COLO829 (cell line): ENCODE measurements at places on chromosomes 7 and 10.

GRCh38 chr7:6271694-6272440 lies 557 bp downstream of the CYTH3 start:
- DNase-seq = no peak

GRCh38 chr10:133050371-133050770 lies 37.4 kb upstream of the ADGRA1 start:
- DNase-seq = no peak

DNA sequence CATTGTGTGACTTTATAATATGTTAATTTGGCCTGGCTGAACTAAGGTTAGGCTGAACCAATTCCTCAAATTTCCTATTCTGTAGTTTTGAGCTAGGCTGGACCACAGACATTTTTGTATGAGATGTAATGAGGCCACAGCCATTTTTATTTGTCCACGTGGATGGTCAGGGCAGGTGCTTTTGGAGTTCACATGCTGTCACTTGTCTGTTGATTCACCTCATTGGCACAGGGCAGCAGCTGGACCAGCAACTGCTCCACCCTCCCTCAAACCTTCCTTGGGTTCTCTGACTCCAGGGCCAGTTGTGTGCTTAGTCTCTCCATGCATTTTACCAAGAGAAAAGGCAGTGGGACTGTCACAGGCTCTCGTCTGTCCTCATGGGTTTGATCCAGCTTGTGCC lies 76.1 kb upstream of the NPS start:
- no peak for DNase-seq

DNA sequence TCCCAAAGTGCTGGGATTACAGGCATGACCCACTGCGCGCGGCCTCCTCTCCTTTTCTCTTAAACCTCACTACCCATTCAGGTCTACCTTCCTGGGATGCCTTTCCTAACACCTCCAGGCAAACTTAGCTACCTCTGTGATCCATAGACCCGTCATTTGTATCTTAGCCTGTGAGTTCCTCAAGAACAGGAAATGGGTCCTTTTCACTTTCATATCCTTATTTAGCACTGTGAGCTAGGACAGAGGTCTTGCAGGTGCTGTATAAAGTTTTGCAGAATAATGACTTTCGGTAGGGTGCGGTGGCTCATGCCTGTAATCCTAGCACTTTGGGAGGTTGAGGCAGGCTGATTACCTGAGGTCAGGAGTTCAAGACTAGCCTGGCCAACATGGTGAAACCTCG lies 215.7 kb downstream of the RELN start:
- DNase-seq = no peak

- no peak for DNase-seq
Measured at GRCh38 chr7:20064181-20064970, 152.8 kb downstream of the MACC1 start.

- DNase-seq = no peak
Measured at GRCh38 chr7:87858417-87859100, 17.6 kb downstream of the SLC25A40 start.

DNA sequence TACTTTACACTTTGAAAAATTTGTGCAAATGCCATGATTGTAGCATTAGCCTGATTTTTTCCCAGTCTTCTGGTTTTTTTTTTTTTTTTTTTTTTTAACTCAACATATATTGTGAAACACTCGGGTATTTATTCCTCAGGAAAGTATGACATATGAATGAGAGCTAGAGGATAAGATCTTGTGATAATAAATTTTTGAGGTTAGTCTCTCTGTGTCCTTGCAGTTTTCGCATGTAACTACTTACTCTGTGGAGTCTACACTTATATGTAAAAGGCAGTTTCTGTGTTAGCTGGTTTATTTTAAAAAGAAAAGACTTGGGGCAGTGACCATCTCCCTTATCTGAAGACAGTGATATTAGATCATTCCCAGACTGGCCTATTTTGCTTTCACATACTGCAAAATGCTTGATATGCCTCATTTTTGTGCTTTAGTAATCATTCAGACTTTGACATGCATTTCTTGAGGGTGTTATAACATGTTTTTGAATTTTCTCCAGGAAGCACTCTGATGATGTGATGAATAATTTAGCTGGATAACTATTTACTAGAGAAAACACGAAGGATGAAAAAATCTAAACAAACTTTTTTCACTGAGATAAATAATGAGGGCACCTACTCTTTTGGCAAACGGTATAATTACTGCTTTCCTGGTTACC lies 371.0 kb downstream of the NRG3 start:
- no peak for DNase-seq

GRCh38 chr7:77467408-77467807 lies 51.3 kb upstream of the GSAP start:
- no peak for DNase-seq

DNA sequence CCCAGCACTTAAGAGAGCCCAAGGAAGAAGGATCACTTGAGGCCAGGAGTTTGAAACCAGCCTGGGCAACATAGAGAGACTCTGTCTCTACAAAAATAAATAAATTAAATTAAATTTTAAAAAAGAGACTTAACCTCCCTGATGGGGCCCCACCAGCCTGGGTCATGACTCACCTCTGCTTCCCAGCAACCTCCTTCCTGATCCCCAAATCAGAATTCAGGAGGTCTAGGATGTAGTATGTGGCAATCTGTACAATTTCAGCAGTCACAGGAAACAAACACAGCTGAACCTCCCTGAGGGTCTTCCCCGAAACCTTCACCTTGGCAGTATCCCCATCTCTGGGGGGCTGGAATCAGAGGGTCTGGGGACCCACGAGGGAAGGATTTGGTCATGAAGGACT lies 9.7 kb upstream of the PPP1R35 start:
- no peak for DNase-seq

DNA sequence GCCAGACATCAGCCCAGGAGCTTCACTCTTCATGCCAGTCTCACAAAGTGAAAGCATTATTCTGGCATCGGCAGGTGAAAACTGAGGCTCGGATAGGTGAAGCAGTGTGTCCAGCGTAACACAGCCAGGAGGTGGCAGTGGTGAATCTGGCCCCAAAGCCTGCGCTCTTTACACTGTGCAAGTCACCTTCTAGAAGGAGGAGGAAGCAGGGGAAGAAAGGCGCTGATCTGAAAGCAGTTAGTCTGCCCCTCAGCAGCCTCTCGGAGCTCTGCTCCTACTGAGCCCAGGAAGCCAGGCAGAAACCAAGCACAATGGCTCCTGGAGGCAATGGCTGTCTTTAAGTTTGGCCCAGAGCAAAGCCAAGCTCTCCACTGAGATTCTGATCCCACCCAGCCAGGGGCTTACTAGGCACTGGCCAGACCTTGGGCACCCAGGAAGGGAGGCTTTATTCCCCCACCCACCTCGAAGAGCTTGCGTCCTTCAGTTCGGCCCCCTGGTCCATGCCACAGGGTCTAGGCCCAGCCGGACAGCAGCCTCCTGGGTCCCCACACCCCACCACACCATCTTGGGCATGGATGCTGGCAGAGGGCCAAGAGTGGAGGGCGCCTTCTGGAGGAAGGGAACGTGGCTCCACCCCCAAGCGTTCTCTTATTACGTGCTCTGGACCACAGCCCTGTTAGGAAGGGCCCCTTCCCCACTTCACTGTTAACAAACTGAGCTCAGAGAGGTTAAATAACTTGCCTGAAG lies 104.5 kb downstream of the GRID1 start:
- DNase-seq = no peak

DNA sequence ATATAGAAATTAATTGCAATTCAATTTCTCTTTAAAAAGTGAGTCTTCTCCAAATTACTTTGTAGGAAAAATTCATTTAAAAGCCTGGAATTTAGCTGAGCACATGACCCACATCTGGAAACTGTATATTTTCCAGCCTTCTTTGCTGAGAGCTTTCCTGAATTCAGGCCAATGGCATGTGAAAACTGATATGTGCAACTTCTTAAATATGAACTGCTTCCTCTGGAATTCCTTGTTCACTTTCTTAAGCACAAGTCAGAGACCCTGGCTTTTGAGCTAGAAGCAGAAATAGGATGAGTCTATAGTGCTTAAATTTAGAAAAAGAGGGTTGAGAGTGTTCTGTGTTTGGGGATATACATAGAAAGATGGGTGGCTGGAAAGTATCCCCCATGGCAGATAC lies 365.1 kb upstream of the MTPN start:
- DNase-seq = no peak

DNA sequence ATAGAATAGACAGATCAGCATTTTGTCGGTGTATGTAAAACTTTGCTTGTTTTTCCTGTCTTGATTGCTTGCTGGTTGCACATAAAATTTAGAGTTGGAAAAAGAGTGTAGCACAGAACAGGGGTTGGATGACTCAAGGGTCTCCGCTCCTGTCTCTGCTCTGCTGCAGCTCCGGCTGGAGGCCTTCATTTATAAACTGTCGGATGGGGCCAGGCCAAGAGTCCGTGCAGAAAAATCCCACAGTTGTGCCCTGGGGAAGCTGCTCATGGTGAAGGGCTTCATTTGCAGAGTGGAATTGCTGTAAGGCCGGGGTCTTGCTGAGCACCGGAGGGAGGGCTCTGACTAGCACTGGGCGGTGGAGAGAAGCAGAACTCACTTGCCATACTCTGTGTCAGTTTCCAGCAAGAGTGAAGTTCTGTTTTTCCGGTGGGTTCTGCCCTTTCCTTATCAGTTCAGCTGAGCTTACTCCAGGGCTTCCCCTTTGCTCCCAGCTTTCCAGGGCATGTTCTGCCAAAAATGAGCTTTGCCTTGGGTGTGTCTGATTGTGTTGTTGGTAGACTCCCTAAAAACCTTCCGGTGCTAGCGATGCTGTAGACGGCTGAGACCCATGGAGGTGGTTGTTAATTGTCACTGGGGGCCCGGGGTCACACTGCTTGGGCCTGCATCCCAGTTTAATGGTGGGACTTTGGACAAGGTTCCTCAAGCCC lies 67.2 kb downstream of the CAMK1D start:
- no peak for DNase-seq

DNA sequence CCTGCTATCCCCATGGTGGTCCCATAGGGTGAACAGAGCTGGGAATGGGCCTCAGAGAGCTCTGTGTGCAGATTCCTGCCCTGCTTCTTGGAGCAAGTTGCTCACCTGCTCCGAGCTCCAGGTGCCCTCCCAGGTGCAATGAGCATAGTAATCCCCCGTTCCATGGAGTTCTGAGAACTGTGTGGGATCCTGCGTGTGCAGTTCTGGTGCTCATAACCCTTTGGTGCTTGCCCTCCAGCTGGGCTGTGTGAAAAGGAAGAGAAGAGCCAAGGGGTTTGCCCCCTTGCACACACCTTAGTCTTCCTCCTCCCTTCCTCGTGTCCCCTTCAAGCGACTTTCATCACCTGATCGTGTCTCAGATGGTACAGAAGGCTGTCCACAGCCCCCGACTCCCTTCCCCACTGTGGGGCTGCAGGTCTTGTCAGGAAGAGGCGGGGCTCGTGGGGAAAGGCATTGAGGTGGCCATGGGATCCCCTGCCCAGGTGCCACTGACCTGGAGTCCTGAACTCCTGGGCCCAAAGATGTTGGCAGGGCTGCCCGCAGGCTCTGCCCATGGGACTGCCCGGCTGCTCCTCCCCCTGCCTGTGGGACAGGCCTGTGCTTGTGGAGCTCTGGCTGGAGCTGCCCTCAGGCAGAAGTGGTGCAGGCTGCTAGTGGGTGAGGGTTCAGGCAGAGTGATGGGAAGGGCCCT lies 21.9 kb upstream of the ZNF488 start:
- no peak for DNase-seq

GRCh38 chr7:19322002-19322401 lies 176.8 kb upstream of the FERD3L start:
- no peak for DNase-seq

- no peak for DNase-seq
Measured at GRCh38 chr7:20235288-20235687, 18.1 kb upstream of the MACC1 start.

DNA sequence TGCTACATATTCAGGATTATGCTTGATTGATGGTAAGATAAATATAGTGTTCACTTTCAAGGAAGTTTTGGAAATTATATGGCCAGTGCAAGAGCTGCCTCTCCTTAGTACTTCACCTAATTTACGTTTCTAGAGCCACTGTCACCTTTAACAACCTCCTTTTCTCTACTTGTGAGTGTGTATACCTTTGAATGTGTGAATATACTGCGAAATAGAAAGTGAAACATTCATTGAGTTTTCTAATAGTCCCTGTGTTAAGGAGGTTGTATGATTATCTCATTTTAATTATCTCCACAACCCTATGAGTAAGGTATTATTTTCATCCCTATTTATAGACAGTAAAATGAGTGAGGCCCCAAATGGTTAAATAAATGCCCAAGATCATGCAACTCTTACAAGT lies 1050.5 kb downstream of the XPNPEP1 start:
- DNase-seq = no peak

DNA sequence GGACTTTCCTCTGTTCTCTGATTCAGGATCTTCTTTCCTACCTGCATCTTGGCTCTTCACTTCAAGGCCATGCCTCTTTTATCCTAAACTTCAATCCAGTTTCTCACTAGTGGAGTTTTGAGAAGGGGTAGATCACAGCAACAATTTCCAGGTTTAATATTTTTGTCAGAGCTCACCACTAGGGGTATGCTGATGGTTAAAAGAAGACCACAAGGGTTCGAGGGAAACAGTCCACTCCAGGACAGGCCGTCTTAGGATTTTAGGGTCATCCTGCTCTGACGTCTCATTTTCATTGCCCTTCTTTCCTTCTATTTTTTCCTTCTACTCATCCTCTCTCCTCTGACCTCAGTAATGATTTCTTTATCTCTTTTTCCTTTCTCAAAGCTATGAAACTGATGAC lies 11.3 kb downstream of the STAG3 start:
- DNase-seq = no peak

DNA sequence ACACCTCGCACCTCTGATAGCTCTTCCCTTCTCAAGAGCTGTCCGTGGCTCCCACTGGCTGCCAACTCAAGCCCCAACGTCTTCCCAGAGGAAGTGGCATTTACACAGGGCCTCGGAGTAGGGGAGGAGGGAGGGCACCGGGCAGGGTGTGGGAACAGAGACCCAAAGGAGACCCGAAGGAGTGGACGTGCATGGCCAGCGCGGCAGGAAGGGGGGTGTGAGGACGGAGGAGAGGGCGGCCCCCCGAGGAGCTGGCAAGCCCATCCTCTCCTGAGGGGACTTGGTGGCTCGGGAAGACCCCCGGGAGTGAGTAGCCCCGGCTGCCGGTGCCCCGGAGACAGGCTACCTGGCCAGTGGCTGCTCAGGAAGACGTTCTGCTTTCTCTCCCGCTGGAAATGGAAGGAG lies 85.9 kb downstream of the FOXL3 start:
- no peak for DNase-seq

- no peak for DNase-seq
Measured at GRCh38 chr10:120575411-120575810, 118.4 kb downstream of the PLPP4 start.

GRCh38 chr10:72328045-72328828 lies 26.5 kb downstream of the DNAJB12 start:
- no peak for DNase-seq

DNA sequence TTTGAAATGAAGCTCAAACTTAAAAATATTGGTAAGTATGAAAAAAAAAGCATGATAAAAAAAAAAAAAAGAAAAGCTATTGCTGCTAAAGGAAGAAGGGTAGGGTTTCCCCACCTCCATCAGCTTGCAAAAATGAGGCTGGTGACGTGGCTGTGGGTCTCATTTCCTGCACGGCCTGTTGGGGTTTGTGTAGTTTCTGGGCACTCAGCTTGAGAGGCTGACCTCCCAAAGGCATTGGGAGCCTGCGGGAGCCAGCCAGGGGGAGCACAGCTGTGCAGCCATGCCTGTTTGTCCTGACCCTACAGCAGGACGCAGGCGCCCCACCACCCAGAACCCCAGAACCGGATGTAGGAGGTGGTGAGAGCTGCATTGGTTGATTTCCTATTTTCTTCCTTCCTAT lies 48.8 kb upstream of the CARD11 start:
- no peak for DNase-seq
